ENCODE measurements at places on chromosomes 12 and 14.
A peak's percentile ranks its signal among the peaks of the same experiment; 100 is the strongest.

GRCh38 chr12:130661486-130662255, 54.4 kb downstream of the RIMBP2 start:
- no peak for DNase-seq

DNA sequence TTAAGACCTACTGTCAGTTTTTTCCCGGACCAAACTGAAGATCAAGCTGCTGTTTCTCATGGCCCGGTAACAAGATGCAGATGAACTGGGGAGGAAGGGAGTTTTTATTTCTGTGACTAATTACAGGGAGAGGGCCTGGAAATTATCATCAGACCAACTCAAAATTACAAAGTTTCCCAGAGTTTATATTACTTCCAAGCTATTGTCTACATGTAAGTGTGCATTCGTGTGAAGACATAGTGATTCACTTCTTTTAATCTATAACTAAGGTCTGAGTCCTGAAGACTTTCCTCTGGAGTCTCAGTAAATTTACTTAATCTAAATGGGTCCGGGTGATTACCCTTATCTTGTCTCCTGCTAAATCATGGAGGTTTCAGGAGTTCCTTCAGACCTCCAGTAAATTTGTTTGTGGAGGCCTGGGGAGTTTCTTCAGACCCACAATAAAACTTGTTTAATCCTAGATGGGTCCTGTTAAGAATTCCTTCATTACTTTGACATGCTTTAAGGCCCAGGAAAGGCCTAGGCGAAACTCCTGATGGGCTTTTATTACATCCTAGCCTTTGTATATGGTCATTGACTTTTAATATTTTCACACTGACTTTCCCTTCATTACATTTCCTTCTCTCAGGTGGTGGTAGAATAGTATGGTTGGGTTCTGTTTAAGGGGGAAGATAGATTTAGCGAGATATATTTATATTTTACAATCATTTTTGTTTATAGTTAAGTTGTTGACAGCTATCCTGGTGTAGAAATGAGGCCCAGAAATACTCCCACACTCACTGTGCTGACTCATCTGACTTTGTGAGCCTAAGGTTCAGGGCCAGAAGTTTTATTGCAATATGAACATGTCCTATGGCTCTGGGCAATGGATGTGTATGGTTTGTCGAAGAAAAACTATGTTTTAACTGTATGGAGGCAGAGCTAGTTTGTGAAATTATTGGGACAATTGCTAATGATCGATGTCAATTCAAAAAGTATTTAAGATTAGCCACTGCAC, 627.0 kb upstream of the FBXO33 start:
- DNase-seq = no peak

DNA sequence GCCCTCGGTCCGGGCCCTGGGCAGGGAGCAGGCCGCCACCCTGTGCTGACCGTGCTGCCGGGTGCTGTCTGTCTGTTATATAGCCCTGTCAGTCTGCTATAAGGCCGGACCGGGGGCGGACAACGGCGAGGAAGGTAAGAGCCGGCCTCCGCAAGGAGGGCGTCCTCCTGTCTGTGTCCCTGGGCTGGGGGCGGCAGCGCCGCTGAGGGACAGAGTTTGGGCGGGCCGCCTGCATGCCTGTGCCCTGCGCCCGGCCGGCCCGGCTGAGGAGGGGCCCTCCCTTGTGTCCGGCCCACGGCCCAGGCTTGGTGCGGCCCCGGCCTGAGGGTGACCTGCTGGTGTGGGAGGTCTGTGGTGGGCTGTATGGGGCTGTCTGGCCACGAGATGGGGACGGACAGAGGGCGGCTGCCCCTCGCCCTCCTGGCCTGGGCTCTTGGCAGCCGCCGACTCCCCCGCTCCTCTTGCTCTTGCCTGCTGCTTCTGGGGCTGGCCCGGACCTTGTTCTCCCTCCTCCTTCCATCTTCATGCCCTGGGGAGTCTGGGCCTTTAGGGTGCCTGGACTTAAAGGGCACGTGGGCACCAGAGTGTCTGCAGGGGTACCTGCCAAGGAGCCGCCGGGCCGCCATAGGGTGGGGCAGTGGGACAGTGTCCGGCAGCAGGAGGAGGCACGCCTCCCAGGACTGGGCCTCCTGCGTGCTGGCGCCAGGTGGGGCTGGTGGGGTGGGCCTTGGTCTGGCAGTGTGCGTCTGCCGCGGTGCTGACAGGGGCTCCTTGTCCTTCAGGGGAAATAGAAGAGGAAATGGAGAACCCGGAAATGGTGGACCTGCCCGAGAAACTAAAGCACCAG, 25.1 kb upstream of the CRIP2 start:
- DNase-seq = no peak

GRCh38 chr12:78156751-78157150, 326.1 kb downstream of the NAV3 start:
- no peak for DNase-seq

DNA sequence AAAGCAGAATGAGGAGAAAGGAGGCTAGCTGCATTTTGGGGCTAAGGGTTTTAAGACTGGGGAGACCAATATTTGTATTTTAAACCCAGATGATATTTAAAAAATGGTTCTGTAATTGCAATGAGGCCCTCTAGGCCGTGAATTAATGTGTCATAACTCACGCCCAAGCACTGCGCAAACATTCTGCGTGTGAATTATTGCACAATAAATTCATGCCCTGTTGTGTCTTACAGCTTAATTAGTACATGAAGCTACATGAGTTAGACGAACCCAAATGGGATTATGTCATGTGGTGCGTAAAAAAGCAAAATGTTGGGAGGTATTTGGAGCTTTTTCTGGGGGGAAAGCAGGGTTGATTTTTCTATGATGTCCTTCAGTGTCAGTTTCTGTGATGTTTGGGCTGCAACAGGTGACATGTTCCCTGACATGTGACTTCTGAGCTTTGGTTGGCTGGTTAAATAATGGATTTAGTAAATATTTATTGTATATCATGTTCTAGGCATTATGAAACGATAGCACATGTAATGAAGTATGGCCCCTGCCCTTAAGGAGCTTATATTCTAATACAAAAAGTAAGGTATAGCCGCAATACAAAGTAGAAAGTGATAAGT, 30.4 kb upstream of the CISTR start:
- DNase-seq = no peak

GRCh38 chr12:20421421-20421820, 53.1 kb downstream of the PDE3A start:
- DNase-seq = no peak

GRCh38 chr12:32139064-32139421, 32.4 kb downstream of the BICD1 start:
- DNase-seq = no peak

- DNase-seq = no peak
These were observed 115.9 kb downstream of the SLC25A21 start for GRCh38 chr14:37056473-37056872.

- DNase-seq = no peak
These were observed 11.9 kb downstream of the PALS1 start for GRCh38 chr14:67253076-67253635.

DNA sequence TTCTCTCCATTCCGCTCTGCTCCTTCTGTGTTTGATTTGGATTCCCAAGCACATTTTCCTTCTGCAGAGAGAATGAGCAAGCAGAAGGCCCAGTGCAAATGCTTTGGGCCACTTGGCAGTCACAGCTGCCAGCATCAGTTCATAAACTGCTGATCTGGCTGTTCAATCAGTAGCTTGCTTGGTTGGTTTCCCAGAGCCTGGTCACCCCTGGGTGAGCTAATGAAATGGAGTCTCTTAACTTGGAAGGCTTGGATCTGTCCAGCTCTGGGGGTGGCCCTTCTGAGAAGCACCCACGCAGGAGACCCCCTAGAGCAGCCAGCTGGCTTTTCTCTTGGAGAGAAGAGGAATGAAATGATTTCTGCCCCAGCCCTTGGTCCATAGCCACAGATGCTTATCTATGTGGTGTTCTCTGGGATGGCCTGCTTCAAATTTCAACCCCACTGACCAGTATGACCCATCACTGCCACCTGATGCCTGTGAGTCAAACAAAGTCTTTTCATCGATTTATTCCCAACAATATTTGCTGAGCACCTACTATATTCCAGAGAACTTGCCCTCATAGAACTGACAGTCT, 30.3 kb downstream of the FAIM2 start:
- peak; percentile 8 for DNase-seq

- no peak for DNase-seq
These were observed 9.8 kb downstream of the CHPT1 start for GRCh38 chr12:101707131-101707782.

DNA sequence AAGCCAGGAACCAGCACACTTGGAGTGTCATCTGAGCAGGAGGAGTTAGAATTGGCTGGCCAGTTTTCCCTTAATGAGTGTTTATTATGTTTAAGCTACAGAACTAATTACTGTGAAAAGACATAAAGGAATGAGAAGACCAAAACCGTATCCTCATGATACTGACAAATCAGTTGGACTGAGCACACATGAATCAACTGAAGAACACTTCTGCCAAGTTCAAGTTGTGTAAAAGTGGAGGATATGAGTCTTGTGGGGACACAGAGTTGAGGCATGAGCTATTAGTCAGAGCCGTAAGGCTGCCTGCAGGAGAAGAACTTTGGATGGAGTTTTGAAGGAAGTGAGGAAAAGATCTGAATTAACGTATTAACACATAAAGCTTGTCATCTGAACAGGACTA, 43.1 kb downstream of the HMGA2 start:
- DNase-seq = peak; percentile 87

- no peak for DNase-seq
These were observed 77.2 kb upstream of the RFLNA start for GRCh38 chr12:124217508-124218242.

GRCh38 chr12:106282457-106283097, 20.0 kb upstream of the TCP11L2 start:
- no peak for DNase-seq

GRCh38 chr14:52906141-52906601, 44.7 kb downstream of the FERMT2 start:
- no peak for DNase-seq

DNA sequence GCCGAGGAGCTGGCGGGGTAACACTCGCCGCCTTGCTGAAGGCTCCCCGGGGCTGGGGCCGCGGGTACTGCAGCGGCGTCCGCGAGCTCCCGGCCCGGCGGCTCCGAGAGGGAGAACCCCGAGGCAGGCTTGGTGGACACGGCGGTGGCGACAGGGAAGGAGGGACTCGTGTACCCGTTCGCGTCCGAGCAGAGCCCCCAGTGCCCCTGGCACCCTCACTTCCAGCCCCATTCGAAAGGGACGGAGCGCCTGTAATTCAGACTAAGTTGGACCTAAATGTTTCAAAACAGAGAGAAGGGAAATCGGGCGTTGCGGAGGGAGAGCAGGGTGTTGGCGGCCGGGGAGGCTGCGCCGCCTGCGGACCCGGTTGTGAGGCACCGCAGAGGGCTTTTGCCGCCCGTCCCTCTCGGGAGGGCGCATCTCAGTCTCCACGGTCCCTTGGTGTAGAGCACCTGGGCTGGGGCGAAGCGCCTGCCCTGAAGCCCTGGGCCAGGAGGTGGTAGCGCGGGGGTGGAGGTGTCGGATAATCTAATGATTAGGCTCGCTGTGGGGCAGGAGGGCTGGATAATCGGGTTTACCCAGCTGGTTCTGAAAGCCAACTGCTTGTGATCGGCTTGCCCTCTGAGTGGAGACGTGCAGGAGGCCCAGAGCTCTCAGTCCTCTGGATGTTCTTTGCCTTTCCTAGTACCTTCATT, 771 bp downstream of the DAAM1 start:
- no peak for DNase-seq

DNA sequence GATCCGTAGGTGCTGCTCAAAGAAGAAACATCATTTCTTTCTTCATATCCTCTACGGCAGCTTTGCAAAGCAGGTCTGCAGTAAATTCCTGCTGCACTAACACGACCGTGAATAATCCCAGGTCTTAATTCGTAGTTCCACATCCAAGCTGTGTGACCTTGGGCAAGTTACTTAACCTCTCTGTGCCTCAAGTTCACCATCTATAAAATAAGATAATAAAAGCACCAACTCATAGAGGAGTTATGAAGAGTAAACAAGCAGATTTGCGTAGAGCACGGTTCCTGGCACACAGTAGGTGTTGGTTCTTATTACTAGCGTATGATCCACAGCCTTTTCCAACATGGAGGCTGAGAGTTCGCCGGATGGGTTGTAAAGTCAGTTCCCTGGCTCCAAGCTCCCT, 3.6 kb downstream of the NCOR2 start:
- DNase-seq = no peak

DNA sequence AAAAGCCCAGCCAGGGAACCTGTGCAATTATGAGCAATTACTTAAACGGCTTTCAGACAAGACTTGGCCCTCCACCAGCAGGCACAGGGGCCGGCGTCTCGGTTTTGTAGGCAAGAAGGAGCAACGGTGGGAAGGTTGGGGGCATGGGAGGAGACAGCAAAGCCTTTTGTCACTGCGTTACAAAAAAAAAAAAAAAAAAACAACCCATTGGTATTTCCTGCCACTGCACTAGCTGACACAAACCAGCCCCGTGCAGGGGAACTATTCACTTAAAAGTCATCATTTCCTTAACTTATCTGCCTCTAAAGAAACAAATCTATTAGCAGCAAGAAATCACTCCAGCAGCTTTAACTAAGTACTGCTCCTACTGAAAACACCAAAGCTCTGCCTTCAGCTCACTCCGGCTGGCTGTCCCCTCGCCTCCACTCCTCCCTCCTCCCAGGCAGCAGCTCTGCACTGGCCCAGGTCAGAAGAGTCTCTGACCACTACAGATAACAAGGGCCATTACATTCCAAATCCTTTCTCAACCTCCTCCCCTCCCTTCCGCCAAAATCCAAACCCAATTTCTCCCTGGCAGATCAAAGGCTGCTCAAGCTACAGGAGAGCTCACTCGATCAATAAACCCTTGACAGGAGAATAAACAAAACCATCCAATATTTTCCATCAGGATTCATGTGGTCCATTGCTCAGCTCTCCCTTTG, 105.2 kb upstream of the CDKN3 start:
- DNase-seq = no peak

- no peak for DNase-seq
These were observed 39.3 kb downstream of the SETD3 start for GRCh38 chr14:99441157-99441870.

GRCh38 chr12:111251058-111251730, 117.7 kb downstream of the PHETA1 start:
- no peak for DNase-seq

DNA sequence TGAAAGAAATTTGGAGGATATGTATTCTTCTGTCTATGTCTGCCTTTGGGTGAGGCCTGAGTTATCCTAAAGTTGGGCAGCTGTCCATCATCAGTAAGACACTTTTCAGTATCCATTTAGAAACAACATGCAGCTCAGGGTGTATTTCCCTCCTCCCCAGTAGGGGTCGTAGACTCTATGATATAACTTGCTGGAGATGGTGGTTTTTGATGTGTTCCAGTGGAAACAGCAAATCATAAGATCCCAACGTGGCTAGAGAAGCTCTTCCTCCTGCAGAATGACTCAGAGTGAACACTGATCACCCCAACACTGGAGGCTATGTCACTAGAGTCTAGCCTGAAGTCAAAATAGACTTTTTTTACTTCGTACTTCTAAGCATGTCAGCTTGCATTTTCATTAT, 331.6 kb upstream of the STXBP6 start:
- no peak for DNase-seq

GRCh38 chr12:51413149-51413548, 11.5 kb upstream of the SLC4A8 start:
- no peak for DNase-seq

All from AG09309 (cell line).